CD4-positive, alpha-beta T cell treated with Interleukin-21 for 1 hour (primary cell): ENCODE measurements at places on chromosomes 12 and 14.

DNA sequence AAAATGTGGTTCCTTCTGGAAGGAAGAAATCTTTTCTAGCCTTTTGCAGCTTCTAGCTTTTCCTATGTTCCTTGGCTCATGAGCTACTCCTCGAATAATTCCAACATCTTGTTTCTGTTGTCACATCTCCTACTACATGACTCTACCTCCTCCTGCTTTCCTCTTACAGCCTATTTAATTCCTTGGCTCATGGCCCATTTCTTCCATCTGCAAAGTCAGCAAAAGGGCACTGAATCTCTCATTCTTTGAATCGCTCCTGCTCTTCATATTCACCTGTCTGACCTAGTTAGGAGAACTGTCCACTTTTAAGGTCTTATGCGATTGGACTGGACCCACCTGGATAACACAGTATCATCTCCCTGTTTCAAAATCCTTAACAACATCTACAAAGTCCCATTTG, 15.8 kb downstream of the PRKD1 start:
- DNase-seq, result no peak

DNA sequence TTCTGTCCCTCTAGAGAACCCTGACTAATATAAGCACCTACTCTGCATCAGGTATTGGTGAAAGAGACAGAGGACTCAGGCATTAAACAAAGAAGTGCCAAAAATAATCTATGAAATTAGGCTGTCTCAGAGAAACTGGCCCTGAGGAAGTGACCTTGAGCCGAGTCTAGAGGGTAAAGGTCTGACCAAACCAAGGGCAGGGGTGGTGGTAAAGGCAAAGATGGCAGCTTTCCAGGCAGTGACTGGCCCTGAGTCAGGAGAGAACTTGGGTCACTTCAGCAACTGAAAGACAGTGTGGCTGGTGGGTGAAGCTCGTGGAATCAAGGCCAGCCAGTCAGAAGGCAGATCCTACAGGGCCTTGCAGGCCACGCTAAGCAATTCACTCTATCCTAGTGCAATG, 30.6 kb downstream of the CDKL1 start:
- DNase-seq, result no peak

DNA sequence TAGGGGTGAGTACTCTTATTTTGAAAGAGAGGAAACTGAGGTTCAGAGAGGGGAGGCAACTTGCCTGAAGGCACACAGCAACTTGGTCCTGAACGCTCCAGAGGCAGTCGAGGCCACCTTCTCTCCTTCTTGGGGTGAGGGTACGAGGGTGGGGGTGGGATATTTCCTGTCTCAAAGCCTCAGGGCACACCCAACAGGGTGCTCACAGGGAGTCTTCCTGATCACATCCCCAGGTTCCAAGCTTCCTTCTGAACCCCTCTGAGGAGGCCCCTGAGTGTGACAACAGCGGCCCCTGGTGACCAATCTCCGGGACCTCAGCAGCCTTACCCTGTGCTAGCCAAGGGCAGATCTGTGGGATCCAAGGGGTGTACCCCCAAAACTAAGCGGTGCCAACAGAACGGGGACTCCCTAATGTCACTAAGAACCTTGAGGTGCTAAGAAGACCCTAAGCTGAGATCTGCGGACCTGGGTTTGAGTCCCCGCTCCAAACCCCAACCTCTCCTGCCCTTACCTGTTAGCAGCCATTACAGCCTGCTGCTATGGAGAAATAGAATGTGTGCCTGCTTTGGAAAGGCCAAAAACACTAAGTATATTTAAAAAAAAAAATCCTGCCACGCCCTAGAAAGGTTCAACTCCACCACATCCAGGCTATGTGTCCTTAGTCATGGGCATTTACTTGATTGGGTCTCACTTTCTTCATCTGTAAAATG, 57.9 kb downstream of the TRPV4 start:
- peak; percentile 63 for DNase-seq

- no peak for DNase-seq
Observed at GRCh38 chr14:71523630-71524319, 408.5 kb upstream of the RGS6 start.

DNA sequence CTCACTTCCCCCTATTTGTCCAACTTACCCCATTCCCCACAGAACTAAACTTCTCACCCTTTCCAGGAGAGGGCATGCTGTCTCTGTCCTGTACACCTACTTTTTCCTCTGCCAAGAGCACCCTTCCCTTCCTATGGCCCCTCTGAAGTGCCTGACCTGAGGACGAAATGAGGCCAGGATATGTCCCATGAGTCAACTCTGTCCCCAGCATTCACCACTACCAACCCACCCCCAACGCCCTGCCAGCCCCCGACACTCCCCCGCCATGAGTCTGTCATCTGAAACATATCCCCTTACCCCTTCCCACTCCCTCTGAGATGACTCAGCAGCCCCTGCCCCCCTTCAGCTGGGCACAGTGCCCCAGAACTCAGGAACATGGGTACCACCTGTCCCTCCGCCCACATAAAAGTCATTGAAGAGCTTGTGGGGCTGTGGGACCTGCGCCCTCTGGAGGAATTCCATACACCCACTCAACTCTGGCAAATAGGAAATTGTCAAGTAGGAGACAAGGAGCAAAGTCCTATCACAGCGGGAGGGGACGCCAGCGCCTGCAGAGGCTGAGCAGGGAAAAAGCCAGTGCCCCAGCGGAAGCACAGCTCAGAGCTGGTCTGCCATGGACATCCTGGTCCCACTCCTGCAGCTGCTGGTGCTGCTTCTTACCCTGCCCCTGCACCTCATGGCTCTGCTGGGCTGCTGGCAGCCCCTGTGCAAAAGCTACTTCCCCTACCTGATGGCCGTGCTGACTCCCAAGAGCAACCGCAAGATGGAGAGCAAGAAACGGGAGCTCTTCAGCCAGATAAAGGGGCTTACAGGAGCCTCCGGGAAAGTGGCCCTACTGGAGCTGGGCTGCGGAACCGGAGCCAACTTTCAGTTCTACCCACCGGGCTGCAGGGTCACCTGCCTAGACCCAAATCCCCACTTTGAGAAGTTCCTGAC, 26.3 kb downstream of the ITGA7 start:
- no peak for DNase-seq

- DNase-seq, result no peak
Observed at GRCh38 chr12:67649261-67649569, 670 bp downstream of the DYRK2 start.

GRCh38 chr14:73243748-73244147, 6.4 kb downstream of the PAPLN start:
- no peak for DNase-seq

DNA sequence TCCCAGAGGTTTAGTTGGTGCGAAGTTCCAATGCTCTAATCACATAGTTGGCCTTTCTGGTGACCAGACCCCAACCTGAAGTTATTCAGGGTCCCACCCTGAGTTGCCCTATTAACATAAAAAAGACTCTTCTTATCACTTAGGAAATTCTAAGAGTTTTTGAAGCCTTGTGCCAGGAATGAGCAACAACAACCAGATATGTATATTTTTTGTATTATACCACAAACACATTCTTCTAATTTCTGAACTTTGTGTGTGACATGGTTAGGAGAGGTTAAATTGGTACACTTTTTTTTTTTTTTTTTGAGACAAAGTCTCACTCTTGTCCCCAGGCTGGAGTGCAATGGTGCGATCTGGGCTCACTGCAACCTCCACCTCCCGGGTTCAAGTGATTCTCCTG, 320.4 kb upstream of the PDE3A start:
- no peak for DNase-seq

DNA sequence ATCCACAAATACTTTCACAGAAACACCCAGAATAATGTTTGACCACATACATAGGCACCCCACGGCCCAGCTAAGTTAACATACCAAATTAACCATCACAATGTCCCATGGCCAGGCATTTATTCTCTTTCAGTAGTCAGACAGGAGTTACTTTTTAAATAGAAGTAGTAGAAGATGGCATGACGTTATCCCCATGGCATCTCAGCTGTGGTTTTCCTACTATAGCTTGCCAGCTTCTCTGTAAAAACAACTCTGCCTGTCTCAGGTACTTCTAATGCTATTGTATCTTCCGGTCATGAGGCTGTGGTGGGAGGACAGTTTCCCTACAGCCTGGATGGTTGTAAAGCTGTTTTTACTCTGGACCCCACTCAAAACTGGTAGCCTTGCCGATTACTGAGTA, 19.3 kb downstream of the CTSG start:
- no peak for DNase-seq

- no peak for DNase-seq
Observed at GRCh38 chr12:93673084-93673483, 4.1 kb upstream of the CRADD start.

GRCh38 chr12:15868186-15868585, 14.0 kb upstream of the STRAP start:
- DNase-seq, result no peak

DNA sequence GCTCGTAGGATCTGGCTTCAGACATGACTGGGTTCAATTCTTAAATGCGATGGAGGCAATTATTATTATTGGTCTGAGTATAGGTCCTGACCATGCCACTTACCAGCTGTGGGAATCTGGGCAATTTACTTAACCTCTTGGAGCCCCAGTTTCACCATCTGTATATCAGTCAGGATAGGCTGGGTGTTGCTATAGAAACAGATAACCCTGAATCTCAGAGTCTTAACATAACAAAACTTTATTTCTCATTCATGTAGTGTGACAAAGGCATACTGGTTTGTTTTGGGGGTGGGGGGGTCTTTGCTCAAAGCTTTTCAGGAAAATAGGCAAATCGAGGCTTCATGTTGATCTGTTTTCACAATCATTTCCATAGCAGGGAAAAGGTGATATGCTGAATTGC, 199.6 kb upstream of the SRRM4 start:
- DNase-seq, result no peak

- no peak for DNase-seq
Observed at GRCh38 chr12:127263621-127264020, 1003.3 kb upstream of the TMEM132C start.

DNA sequence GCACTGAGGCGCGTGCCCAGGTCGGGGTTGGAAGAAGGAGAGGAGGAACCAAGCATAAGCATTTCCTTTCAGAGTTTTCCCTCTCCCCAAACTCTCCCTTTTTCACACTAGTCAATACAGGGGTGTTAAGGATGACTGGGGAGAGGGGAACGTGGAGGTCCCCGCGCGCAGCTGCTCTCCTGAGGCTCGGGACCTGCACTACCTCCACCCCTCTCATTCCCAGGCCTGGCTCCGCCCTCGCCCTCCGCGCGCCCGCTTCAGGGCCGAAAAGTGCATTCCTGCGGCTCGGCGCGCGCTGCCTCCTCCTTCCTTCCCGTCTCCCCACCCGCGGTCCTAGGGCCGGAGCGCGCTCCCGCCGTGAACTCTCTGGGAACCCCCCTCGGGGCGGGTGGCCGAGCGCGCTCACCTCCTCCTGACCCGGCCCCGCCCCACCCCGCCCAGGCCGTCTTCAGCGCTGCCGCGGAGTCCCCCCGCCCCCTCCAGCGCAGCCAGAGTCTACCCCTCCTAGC, 11.3 kb downstream of the RARG start:
- DNase-seq, result peak; percentile 84

GRCh38 chr12:124277394-124278241, 17.3 kb upstream of the RFLNA start:
- DNase-seq, result no peak

DNA sequence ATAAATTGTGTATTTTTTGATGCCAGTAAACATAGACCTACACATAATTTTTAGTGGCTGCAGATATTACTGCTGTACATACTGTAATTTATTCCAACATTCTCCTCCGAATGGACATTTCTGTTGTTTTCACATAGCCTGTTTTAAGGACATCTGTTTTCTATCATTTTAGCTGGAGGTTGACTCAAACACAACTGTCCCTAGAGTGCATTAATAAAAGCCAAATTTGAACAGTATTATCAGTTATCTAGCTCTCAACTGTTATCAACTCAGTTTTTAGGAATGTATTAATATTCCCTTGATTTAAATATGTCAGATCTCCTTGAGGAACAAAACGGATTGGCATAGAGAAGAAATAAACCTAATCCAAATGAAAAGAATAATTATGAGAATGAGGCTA, 17.2 kb upstream of the PIWIL1 start:
- no peak for DNase-seq

DNA sequence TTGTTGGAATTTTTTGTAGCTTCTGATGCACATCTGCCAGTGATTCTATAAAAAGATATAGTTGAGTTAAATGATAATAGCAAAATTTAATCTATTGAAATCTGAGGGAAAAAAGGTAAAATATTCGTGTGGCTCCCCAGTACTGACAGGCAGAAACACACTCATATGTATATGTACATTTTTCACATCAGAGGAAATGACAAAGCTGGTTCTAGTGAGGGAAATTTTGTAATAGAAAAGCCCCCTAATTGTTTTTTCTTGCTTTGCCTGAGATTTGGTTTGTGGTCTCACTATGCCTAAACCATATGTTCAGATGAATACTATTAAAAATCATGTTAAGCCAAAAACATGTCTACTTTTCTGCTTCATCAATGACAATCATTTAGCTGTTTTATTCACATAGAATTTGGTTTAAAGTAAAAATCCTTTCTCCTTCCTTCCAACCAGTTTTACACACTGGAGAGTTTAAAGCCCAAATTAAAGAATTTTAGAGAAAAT, 203.5 kb downstream of the ANO6 start:
- no peak for DNase-seq

DNA sequence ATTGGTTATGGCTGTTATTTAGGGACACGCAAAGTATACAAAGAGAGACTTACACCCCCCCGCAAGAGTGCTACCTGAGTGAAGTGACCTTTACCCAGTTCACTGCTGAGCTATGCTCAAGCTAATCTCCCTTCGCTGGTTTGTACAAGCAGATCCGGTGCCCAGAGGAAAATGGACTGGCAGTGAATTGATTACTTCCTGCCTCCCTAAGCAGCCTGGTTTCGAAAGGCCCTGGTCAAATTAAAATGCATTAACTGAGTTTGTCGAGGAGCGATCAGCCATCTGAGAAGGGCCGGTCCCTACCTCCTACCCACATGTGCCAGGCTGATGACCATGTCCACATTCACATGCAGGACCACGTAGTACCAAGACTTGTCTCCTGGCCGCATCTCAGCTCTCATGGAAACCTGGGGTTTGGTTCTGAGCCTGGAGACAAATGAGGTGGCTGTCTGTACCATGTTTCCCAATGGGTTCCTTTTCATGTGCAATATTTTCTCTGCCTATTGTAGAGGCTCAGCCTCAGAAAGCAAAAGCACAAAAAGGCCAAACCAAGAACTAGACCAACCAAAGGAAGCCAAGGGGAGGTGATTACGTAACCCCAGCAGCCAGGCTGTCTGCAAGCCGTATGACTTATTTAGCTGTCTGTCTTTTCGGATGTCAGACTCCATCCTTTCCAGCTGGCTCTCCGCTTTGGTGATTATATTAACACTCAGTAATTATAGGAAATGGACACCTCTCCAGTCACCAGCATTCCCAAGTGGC, 284.7 kb upstream of the PWP1 start:
- DNase-seq, result no peak

GRCh38 chr12:80269803-80270552, 170.6 kb downstream of the OTOGL start:
- DNase-seq, result peak; percentile 23
